Activated CD8-positive, alpha-beta T cell treated with anti-CD3 and anti-CD28 coated beads for 36 hours (primary cell): ENCODE measurements at places on chromosomes 7 and 10. TPM values are rescaled to one million over a fixed set of nuclear protein-coding genes. Genes with fewer than 3 reads are reported as not detected.

DNA sequence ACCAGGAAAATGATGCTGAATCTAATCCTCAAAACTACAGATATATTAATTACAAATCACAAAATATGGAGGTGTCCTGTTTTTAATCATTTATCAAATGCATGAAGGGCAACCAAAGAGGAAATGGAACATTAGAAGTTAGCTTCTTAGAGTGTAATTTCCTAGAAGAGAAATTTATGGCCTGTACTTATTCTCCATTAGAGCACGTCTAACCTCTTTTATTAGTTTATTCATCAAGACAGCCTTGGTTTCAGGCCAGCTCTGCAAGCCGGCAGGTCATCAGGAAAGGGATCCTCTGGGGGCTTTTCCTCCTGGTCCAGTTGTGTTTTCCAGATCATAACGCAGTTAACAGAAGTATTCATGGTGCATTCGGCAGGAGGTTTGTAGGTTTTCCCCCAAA, 517.6 kb downstream of the KCNMA1 start:
- no peak for DNase-seq

The SPRN gene
- total RNA-seq = not detected

The HSPA12A gene
- total RNA-seq = 0.07 TPM

DNA sequence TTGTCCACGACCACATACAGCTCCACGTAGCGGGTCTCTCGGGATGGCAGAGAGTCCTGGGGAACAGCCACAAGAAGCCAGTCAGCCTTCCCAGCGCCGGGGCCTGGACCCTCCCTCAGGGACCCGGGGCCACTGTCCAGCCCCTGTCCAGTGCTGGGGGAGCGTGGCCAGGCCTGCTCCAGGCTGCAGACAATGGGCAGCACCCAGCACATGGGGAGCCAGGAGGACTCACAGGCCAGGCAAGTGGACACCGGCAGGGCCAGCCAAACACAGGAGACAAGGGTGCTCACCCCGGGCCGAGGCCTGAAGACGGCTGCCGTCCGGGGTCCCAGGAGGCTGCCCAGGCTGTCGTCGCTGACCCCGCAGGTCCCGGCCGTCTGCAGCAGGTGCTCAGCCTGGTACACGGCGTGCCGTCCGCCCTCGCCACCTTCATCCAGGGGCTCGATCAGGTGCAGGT, 3.7 kb downstream of the ADAM8 start:
- no peak for DNase-seq

The LOXL4 gene
- not detected for total RNA-seq
